ENCODE measurements at places on chromosomes 7 and 10.

GRCh38 chr10:31605861-31606525 is 287.0 kb downstream of the ZEB1 start:
- no peak for DNase-seq

DNA sequence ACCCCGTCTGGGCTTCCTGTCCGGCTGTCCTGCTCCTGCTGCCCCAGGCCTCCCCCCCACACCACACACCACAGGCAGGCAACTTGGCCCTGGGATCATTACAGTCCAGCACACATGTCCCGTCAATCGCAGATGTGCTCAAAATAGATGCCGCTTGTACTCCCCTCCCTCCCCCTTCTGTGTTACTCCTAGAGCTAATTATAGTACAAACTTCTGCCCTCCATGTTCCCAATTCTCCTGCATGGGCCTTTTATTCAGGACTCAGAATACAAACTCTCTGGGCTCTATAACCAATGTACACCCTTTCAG is at the start of gene SYNPO2L:
Gene SYNPO2L (minus strand): TSS at position 40 of the 309 bp plus-strand sequence. CDS start 107 bp downstream, outside the sequence.
- DNase-seq: peak; percentile 94

- no peak for DNase-seq
These were observed 11.0 kb downstream of the IMPDH1 start for GRCh38 chr7:128398841-128399135.

DNA sequence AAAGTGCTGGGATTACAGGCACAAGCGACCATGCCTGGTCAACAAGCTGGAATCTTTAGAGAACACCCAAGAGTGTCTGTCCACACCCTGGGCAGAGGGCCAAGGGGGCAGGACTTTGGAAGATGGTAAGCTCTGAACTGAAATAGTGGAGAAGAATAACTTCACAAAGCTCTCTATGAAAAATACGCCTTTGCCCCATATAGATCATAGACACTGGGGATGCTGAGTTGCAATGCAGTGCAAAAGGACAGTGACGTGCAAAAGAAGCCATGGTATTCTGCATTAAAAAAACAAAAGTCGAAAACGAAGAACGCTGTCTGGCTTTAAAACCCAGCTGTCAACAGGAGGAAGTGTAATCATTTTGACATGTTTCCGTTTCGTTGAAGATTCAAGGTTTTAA is 353.6 kb downstream of the CALN1 start:
- no peak for DNase-seq

DNA sequence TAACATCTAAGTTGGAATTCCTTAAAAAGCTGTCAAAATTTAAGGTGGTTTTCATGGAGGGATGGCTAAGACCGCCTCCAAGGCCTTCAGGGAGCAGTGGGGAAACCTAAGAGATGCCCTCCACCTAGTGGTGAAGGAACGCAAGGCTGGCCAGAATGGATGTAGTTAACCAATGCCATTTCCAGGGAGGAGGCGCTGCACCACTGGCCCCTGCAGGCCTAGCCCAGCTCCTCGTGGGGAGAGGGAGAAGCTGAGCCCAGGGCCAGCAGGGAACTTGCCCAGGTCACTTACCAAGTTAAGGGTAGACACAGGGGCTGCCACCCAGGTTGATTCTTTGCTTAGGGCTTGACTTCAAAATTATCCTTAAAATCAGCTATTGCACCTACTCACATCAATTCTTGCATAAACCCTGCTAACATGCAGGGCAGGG is 32.0 kb downstream of the FIGNL1 start:
- peak; percentile 39 for DNase-seq

DNA sequence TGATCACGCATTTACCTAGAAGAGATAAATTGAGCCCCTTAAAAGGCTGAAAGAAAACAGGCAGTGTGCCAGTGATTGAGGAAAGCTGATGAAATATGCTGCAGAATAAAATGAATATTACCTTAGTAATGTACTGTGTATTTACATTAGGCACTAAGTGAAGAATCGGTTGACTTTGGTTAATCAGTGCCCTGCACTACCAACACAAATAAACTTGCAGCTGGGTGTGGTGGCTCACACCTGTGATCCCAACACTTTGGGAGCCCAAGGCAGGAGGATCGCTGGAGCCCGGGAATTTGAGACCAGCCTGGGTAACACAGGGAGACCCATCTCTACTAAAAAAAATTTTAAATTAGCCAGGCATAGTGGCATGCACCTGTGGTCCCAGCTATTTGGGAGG is 148.3 kb upstream of the TCF7L2 start:
- DNase-seq: no peak

- no peak for DNase-seq
These were observed 6.5 kb downstream of the FZD8 start for GRCh38 chr10:35635576-35635975.

DNA sequence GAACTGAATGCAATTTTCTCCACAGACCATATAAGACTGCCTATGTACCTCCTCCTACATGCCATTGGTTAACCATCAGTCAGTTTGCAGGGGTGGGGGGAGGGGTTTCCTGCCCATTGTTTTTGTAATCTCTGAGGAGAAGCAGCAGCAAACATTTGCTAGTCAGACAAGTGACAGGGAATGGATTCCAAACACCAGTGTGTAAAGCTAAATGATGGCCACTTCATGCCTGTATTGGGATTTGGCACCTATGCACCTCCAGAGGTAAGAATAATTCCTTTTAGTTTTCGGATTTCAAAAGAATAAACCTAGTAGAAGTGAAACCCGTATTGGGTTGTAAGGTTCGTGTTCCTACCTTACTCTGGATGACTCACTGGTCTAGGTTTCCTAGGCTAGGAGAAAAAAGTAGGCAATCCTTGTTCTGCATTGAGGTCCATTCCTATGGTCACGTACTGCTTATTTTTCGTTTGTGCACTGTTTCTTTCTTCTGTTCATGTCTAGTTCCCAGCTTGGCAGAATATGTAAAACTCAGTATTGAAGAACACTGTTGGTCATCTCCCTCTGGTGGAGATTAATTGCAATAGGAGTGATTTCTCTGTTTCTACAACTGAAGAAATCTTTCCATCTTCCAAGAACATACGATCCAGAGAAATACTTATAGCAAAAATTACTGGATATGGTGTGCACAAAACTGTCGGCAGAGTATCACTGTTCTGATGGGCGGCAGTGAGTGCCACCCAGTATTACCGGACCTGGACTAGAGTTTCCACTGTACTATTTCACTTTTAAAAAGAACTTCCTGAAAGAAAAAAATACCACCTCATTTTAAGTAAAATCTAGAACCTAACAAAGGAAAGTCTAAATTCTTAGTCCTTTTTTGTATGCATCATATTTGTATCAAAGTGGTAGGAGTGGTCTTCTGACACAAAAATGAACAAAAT is at the start of gene AKR1C3:
Gene AKR1C3 (plus strand): TSS at position 150 of the 941 bp plus-strand sequence. CDS start 31 bp downstream, at position 181.
- DNase-seq: no peak

DNA sequence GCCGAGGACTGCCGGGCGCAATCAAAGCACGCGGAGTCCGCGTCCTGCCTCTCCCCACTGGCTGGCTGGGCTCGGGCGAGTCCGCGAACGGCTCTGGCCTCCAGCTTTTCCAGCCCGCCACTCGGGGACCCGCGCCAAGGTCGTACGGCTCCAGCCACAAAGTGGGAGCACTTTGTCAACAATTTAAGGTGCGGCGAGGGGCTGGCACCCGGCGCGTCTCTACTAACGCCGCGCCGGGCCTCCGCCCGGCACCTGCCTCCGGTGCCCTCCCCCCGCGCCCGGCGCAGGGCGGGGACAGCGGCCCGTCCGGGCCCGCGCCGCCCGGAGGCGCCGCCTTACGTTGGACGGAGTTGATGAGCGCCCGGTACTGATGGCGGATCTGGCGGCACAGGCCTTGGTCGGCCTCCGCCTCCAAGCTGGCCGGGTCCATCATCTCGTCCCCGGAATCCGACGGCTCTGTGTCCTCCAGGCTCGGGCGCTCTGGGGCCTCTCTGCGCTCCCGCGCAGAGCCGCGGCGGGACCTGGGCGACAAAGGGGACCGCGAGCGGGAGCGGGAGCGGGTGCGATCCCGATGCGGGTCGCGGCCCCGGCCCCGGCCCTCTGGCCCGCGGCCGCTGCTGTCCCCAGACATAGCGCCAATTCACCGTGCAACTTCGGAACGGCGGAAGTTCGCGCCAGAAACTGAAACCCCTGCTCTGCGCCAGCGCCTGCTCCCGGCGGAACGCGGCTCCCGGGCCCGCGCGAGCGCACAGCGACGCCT is at the start of gene NSMCE4A:
Gene NSMCE4A (minus strand): TSS at position 683 of the 760 bp plus-strand sequence. CDS start 52 bp downstream, at position 631.
- DNase-seq: peak; percentile 68

DNA sequence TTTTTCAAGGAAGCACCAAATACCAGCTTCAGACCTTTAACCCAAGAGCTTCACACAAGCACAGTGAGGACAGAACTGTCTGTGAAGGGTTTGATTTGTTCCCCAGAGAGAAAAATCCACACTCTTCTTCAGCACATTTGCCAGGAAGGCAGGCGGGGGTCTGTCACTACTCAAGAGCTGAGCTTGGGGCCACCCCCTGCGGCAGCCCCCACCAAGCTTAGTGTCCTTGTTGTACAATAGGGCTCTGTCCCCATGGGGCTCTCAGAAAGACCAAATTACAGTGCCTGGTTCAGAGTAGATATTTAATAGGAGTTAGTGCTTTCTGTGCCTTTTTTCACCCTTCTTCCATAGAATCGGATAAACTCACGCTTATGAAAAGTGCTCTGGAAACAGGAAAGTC is 12.4 kb downstream of the ECHDC3 start:
- DNase-seq: no peak

DNA sequence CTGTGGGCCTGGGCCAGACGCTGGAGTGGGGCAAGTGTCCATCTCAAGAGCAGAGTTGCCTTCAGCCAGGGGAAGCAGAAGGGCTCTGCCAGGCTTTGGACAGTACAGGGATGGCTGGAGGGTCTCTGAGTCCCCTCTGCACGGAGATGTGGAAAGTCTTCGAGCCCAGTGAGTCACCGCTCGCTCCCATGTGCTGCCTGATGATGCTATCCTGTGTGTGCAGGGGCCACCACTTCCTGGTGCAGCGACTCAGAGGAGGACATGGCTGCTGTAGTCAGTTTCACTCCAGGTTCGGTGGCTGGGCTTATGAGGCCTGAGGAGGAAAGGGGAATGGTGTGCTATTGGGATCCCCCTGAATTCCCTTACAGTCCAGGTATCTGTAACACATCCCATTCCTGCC is 6.0 kb downstream of the ADCYAP1R1 start:
- DNase-seq: no peak

DNA sequence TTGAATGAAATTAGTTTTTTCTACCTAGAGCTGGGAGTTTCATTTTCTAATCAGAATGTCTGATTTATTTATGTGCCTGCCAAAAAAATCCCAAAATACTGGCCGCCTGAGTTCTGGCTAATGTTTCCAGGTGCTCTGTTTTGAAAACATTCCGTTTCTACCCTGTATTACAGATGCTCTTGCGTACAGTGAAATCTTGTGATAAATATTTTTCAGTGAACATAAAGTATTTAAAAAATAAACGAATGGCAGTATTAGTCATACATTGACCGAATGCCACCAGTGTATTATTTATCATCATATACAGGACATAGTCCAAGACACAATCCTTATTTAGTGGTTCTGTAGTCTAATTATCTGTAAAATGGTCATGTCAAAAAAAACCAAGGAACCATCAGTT is 102.8 kb downstream of the KAT6B start:
- DNase-seq: no peak

- DNase-seq: no peak
These were observed 145.5 kb upstream of the AGR3 start for GRCh38 chr7:17027143-17027788.

GRCh38 chr7:30799976-30800661 is 28.9 kb downstream of the MINDY4 start:
- no peak for DNase-seq

DNA sequence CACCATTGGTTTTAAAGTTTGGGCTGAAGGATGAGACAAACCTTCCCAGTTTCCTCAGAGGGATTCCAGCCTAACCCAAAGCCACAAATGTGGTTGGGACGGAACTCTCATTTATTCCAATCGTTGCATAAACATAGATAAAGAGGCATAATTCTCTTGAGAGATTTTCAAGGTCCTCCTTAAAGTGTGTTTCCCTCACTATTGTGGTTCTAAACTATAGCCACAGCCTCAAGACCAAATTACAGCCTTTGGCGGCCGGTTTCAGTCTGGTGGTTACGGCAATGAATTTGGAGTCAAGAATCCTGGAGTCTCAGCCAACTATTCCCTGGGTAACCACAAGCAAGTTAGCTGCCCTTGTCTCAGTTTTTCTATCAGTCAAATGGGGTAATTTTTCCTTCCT is 42.6 kb downstream of the SEM1 start:
- DNase-seq: no peak

GRCh38 chr7:3520206-3520605 is 219.2 kb downstream of the SDK1 start:
- DNase-seq: no peak

- DNase-seq: no peak
These were observed 41.6 kb upstream of the MET start for GRCh38 chr7:116630357-116630756.

DNA sequence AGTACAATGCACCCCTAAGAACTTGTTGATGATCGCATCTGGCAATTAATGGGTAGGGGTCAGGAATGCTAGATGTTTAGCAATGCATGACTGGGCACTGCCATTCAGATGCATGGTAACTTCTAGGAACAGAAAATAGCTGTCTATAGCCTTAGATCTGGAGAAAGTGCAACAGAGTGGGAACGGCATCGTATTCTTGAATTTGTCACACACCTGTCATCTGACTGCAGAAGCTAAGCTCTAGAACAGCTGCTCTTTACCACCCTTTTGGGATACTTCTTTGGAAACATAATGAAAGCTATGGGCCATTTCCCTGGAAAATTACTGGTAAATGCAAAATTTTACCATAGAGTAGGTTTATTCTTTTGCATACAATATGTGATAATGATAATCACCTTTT is 118.1 kb downstream of the SLC25A13 start:
- no peak for DNase-seq

DNA sequence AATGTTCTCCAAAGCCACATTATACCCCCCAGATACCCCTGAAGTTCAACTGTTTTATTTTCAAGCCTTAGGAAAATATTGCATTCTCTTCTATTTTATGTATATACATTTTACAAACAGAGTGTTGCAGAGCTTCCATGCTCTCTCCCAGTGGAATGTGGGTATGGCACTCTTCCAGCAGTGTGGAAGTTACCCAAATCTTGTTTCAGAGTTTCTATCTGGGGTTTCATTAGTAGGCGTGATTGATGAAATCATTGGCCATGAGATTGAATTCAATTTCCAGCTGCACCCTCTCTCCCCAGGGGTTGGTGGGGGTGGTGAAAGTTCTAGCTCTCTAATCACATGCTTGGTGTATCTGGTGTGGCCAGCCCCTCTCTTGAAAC is 350.4 kb downstream of the RPS24 start:
- DNase-seq: no peak

Measured in gastrocnemius medialis (tissue), 4 donors.